ENCODE measurements at places on chromosomes 5 and 9.

GRCh38 chr9:114430457-114430856, 42.7 kb upstream of the AKNA start:
- no peak for DNase-seq

DNA sequence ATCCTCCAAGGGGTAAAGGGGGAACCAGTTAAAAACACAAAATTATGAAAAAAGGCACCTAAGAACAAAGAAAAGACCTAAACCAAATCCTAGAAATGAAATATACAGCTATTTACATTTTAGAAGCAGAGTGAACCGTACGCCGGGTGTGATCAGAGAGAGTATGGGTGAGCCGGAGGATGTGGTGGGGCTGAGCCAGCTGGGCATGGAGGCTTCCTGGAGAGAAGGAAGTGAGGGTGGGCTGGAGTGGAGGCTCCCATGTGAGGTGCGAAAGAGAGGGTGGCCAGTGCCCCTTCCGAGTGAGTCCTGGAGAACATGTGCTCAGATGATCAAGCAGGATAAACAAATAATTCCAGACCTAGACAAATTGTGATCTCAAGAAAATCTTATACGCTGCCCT, 111.6 kb downstream of the CACNA1B start:
- DNase-seq, result no peak

GRCh38 chr9:278651-279050, 64.0 kb downstream of the DOCK8 start:
- DNase-seq, result no peak

DNA sequence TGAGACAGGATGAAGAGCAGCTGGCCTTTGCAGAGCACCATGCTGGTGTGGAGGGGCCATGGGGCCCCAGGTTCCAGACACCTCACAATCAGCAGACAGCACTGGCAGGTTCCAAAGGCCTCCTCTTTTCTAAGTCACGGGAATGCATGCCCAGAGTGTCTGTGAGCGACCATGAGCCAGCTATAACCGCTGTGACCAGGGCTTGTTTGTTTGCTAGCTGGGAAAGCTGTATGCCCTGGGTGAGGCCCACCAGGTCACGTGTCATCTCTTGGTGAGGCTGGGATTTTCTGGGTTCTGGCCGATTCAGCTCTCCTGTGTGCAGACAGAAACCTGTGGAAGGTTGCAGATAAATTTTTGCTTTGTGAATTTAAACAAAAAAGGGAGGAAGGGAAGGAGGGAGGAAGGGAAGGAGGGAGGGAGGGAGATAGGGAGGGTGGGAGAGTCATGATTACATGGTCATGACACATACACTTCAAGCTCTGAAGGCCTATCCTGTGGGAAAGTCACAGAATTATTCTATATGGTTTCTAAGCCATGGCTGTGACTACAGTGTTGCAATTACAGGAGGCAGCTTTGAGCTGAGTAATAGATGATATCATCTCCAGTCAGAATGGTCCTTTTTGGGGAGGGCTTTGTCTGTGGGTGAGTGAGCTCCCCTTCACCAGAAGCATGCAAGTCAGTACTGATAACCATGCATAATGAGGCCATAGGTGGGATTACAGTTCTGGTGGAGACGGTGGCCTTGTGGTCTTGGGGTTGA, 37.2 kb downstream of the PAPPA start:
- DNase-seq, result no peak

DNA sequence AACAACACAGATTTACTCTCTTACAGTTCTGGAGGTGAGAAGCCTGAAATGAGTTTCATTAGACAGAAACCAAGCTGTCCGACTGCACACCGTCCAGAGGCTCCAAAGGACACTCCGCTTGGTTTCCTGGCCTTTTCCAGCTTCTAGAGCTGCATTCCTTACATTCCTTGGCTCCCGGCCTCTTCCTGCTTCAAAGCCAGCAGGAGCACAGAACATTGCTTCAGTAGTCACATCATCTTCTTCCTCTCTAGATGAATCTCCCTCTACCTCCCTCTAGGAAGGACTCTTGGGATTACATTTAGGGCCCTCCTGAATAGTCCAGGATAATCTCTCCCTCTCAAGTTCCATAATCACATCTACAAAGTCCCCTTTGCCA, 213.3 kb downstream of the CDK5RAP2 start:
- no peak for DNase-seq

- no peak for DNase-seq
Measured at GRCh38 chr9:80692751-80693150, 996.6 kb downstream of the TLE1 start.

DNA sequence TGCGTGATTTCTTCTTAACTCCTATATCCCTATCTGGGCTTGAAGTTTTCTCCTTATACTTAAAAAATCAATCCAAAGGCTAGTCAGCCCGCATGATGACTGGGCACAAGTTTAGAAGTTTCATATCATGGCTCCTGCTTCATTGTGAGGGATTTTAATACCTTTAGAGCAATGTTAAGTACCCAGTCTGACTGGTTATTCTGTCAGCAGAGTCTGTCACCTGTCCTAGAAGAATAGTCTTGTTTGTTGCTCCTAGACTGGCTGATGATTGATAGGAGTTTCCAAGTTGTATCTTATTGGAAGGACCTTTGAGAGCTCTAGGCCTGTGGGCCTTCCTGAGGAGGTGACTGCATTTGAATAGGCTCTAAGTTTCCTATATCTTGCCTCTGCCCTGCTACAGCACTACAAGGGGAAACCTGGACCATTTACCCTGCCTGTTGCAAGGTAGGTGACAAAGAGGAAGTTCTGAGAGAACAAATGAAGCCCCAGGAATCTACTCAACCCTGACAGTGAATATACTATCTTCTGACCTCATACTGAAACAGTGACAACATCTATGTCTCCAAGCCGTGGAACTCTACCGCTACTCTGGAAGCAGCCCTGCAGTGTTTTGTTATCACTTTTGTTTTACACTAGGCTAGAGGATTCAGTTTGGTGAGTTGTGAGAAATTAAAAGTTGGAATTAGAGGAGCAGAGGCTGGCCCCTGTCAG, 66.5 kb downstream of the F2RL2 start:
- DNase-seq, result no peak

- no peak for DNase-seq
Measured at GRCh38 chr5:41373230-41373629, 137.2 kb downstream of the PLCXD3 start.

GRCh38 chr9:107213561-107214028, 69.5 kb upstream of the RAD23B start:
- DNase-seq, result no peak

GRCh38 chr5:73126957-73127356, 6.6 kb downstream of the TMEM171 start:
- DNase-seq, result no peak

Measured in central memory CD8-positive, alpha-beta T cell (primary cell).